ENCODE measurements at places on chromosomes 5 and 9. TPM values are rescaled to one million over a fixed set of nuclear protein-coding genes. Genes with fewer than 3 reads are reported as not detected.

GRIN3A gene
- total RNA-seq = not detected

SREK1 gene
- 101 TPM for total RNA-seq

OR1J1 gene
- not detected for total RNA-seq

NEUROG1 gene
- total RNA-seq = not detected

PCDH12 gene
- total RNA-seq = 0.11 TPM

OMD gene
- not detected for total RNA-seq

FLT4 gene
- 0.11 TPM for total RNA-seq

HACD4 gene
- total RNA-seq = 9.1 TPM

BARHL1 gene
- total RNA-seq = not detected

PCDHGA3 gene
- total RNA-seq = 0.22 TPM

PDGFRB gene
- total RNA-seq = 160 TPM

TCF7 gene
- 0.37 TPM for total RNA-seq

EGFLAM gene
- total RNA-seq = 0.75 TPM

SLC25A48 gene
- not detected for total RNA-seq

All from uterine smooth muscle cell (primary cell).